Fibroblast of skin of abdomen (primary cell): ENCODE measurements at places on chromosomes 2 and 18.
A peak's percentile ranks its signal among the peaks of the same experiment; 100 is the strongest.

GRCh38 chr2:241280291-241280690 is 35.2 kb downstream of the HDLBP start:
- DNase-seq = no peak

- no peak for DNase-seq
Observed at GRCh38 chr2:96396602-96397001, 61.0 kb downstream of the NCAPH start.

DNA sequence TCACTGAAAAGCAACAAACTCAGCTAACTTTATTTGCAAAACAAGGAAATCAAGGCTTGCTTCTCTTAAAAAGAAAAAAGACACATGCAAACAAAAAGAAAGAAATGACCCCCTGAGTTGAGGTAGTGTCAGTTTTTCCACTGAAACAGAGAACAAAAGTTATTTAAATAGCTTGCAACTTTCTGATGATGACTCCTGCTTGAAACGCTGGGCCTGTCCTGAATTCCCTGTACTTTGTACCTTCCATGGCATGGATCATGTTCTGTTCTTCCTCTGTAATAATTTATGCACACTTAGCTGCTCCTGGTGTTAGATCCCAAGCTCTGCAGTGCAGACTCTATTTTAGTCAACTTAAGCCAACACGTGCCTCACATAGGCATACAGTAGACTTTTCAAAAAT is 84.0 kb downstream of the SKA1 start:
- DNase-seq = no peak

DNA sequence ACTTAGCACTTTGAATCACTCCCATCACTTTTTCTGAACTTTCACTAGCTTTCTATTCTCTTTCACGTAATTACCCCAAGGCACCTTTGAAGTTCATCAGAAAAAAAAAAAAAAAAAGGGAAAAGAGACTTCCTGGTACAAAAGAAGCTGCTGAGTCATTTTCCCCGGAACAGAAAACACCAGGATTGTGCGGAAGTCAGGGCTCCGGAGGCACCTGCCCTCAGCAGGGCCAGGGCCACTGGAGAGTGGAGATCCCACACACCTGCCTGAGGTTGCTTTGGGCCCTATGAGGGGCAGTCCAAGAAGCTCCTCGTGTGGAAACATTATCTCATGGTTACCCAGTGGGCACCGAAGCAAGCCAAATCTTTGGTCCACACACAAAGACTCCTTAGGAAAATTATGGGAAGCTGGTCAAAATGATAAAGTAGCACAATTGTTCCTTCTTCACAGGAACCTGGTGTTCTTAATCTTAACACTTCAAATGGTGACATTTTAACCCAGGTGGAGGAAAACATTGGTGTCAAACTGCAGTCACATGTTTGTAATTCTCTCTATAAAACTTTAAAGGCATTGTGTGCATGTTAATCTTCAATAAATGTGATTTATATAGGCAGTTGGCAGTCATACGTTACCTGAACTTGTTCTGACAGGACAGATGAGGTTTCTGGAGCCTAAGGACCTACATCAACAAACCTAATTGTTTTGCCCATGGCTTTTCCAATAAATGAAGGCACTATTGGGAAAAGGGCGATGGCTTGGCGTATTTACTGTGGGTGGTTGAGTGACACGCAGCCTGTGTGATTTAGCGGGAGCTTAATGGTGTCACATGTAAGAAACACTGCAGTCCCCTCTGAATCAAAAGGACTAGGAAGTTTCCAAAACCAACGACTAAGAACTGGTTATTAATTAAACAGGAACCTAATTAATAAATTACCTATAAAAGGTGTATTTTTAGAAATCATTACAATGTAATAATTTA is 23.4 kb upstream of the FAM110C start:
- no peak for DNase-seq

GRCh38 chr2:239948100-239948881 is 76.9 kb downstream of the NDUFA10 start:
- DNase-seq = no peak

GRCh38 chr18:52152036-52152435 is 188.0 kb upstream of the DCC start:
- DNase-seq = peak; percentile 2

DNA sequence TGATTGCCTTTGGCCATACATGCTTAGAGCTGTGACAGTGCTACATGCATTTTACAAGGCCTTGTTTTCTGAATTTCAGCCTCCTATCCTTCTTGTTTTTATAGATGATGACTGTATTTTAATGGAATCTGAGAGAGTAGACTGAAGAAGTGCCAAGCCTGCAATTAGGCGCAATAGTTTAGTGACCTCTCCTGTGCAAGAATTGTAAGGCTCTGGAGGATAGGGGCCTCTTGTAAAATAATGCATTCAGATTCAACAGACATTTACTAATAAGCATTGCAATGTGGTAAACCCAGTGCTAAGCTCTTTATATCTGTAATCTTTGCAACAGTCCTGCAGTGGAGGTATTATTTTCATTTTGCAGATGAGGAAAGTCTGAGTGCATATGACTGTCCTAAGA is 105.5 kb downstream of the TDRD15 start:
- DNase-seq = no peak

DNA sequence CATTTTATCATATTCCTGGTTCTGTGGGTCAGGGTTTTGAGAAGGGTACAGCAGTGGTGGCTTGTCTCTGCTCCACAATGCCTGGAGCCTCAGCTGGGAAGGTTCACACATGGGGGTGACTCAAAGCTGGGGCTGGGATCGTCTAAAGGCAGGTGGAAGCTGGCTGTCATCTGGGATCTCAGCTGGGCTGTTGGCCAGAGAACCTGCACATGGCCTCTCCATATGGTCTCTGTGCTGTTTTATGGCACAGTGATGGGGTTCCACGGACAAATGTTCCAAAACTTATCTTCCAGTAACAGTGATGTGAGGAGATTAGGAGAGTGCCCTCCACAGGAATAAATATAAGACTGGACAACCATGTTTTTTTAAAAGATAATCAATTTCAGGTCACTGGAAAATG is 191.4 kb downstream of the SS18 start:
- no peak for DNase-seq

- no peak for DNase-seq
Observed at GRCh38 chr2:158637357-158637756, 157.8 kb upstream of the DAPL1 start.

GRCh38 chr18:41004324-41004723 is 950.7 kb upstream of the PIK3C3 start:
- DNase-seq = no peak

- DNase-seq = no peak
Observed at GRCh38 chr2:45826460-45826859, 175.0 kb downstream of the PRKCE start.

DNA sequence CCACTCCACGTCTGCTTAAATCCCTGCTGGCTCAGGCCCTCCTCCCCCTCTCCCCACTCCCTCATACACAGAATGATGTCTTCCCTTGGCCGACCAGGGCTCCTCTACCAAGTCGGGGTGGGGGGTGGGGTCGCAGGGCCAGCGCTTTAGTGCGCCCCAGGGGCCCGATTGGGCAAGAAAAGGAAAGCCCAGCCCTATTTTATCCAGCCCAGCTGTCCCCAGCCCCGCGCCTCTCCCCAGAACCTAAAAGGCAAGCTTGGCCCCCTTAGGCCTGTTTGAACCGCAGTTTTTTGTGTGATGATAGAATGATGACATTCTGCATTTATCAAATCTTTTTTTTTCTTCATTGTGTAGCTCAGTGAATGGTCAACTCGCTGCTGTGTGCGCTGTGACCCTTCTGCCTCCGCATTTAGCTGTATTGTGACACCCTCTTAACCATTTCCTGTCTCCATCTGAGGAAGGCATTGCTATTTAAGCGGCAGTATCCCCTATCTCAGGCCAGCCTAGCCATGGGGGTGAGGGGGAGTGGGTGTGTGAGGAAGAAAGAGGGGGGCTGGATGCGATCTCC is 231.4 kb downstream of the HAUS1 start:
- peak; percentile 20 for DNase-seq

GRCh38 chr2:198321522-198322088 is 517.2 kb downstream of the PLCL1 start:
- peak; percentile 1 for DNase-seq

DNA sequence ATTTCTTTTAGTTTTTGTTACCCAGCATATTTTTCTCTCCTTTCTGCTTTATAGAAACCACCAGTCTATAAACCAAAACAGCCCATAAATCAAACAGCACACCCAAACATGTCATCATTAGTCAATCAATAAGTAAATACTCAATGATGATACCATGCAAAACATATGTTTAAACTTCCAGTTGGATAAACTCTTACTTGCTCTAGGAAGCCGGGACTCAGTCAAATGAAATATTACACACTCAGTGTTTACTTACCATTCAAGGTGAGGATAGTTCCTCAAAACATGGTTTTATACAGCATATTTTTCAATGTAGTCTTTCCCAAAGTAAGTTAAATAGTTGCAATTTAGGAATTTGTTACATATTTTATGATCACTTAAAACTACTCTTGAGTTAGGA is 343.6 kb upstream of the NXPH2 start:
- DNase-seq = peak; percentile 2

- DNase-seq = no peak
Observed at GRCh38 chr18:61922435-61922834, 29.6 kb upstream of the RNF152 start.

GRCh38 chr2:227117027-227117426 is 47.0 kb downstream of the COL4A4 start:
- DNase-seq = no peak

GRCh38 chr2:98530114-98530513 is 78.2 kb downstream of the COA5 start:
- DNase-seq = no peak

DNA sequence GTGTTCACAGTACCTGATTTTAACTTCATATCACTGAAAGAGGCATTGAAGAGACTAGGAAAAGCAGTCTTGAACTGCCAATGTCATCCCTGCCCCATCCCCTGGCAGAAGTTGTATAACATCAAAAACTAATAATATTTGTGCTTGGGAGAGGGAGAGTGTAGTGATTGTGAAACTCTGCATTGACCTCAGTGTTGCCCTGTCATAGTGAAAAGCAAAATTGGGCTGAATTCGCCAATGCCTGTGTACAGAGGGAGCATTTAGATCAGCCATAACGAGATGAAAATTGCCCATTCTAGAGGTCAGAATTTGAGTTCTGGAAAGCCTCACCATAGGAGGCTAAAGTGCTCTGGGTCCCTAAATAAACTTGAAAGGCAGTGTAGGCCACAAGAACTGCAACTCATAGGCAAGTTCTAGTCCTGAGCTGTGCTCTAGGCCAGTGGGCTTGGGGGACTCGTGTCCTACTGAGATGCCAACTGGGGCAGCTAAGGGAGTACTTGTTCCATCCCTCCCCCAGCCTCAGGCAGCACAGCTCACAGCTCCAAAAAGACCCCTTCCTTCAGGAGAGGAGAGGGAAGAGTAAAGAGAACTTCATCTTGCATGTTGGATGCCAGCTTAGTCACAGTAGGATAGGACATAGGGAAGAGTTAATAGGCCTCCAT is 855.6 kb downstream of the TSN start:
- no peak for DNase-seq

- DNase-seq = no peak
Observed at GRCh38 chr2:39118786-39119499, 1.9 kb downstream of the SOS1 start.

DNA sequence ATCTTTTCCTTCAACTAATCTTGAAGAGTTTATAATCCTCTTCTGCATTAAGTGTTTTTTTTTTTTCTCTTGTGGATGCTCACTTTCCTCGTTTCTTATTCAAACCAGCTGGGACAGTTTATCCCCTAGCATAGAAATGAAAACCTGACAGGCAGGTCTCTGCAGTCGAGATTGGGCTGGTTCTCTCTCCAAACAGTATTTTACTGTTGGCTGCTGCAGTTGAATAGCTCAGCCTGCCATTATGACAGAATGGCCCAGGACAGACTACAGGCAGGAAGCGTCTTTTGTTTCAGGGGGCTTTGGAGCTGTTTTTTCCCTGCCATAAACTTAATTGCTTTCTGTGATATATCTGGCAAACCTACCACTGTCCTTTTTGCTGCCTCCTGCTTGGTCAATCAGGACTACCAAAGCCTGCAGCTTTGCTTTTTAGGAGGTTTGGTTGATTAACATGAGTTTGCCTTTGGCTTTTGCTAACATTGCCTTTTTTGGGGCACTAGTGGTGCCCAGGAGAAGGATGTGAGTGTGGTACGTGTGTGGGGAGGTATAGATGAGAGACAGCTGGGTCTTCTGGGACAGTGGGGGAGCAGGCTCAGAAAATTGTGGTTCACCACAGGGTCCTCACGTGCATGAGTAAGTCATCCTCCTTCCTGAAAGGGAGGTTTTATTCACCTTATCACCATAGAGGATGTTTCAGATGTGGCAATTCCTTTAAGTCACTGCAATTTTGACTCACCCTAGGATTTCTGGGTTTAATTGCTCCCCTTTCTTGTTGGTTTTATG is 128.7 kb downstream of the LYPD6B start:
- peak; percentile 60 for DNase-seq

DNA sequence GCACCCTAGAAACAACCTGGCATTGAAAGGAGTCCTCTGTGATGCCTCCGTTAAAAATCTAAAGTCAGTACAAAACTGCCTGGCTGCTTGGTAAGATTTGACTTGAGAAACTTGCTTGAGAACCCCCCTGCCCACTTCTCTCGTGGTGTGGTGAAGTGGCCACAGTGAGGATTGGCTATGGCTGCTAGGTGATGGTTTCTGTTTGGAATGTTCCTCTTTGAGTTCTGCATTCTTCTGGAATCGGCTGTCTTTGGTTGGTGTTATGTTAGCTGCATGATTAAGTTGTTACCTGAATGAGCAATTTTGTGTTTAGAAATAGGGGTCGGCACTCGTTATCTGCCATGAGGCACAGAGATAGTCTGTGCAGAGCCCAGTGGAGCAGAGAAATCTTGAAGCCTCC is 21.7 kb upstream of the SAG start:
- peak; percentile 16 for DNase-seq

GRCh38 chr2:53549497-53549896 is 218.1 kb upstream of the CHAC2 start:
- DNase-seq = no peak

DNA sequence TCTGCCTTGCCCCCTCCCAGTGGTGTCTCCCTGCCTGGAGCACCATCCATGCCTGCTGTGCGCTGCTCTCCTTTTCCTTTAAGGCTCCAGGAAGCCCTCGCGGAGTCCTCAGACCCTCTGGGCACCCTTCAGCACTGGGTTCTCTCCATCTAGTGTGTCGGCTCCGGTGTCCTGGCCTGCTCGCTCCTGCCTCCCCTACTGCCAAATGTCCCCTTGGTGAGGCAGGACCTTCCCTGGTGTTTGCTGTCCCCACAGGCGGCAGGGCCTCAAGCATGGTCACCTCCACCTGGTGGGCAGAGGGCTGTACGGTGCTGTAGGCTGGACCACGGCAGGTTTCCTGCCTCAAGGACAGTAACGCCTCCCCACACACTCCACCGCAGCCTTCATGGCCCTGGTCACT is 90.2 kb downstream of the DGKD start:
- no peak for DNase-seq

DNA sequence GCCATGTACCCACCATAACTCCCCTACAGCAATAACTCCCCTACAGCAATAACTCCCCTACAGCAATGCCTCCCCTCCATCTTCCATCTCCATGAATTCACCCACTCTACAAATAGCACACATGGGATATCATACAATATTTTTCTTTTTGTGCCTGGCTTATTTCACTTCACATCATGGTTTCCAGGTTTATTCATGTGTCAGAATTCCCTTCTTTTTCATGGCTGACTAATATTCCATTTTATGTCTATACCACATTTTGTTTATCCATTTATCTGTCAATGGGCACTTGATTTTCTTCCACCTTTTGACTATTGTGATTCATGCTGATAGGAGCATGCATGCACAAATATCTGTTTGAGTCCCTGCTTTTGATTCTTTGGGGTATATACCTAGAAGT is 178.3 kb downstream of the SMAD7 start:
- no peak for DNase-seq
